ENCODE measurements at places on chromosomes 5 and 9. TPM values are rescaled to one million over a fixed set of nuclear protein-coding genes. Genes with fewer than 3 reads are reported as not detected.

DNA sequence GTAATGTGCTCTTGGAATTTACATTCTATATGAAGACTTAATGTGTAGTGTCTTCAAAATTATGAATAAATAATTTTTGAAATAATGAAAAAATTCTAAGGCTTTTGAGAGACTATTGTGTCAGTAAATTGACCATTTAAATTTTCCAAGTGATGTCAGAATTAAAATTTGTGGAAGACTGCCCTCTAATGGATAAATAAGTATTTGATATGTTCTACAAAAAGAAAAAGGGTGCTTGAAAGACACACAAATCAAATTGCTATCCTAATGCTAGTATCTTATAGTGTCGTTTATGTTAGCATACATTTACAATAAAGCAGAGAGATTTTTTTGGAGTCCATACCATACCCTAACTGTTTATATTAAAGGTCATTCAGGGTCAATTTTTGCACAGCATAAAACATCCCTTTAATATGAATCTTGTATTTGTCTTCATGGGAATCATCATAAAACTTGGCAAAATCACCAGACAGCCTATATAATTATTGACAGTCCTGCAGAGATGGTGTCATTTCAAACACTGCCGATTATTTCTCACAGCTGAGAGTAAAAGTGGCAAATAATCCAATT is 120.8 kb upstream of the SLC27A6 start:
- DNase-seq, result no peak

Gene ATP10B
- 3.7 TPM for total RNA-seq

Gene SLC6A3
- not detected for total RNA-seq

- no peak for DNase-seq
Observed at GRCh38 chr9:115211413-115212124, 93.6 kb upstream of the TNC start.

GRCh38 chr9:21828853-21829410 is 26.5 kb downstream of the MTAP start:
- DNase-seq, result peak; percentile 43

Gene AP3S1
- 87.4 TPM for total RNA-seq

- no peak for DNase-seq
Observed at GRCh38 chr5:159944056-159944600, 27.8 kb downstream of the ADRA1B start.

GRCh38 chr5:2125901-2126265 is 243.2 kb upstream of the IRX4 start:
- no peak for DNase-seq

Gene TGFBI
- total RNA-seq, result 41.4 TPM

Measured in Calu3 (cell line).